Neural crest cell (in vitro differentiated cells): ENCODE measurements at places on chromosomes 3 and 15. TPM values are rescaled to one million over a fixed set of nuclear protein-coding genes. Genes with fewer than 3 reads are reported as not detected.

The TIPIN gene
- 23.4 and 23.7 TPM in 2 replicates for total RNA-seq

- peaks cover 12% of the 10 kb centered on the region for H3K27me3 ChIP-seq
- H3K27ac ChIP-seq: no peak overlapping the region
- peaks cover 6% of the 10 kb centered on the region for H3K4me1 ChIP-seq
These were observed 21.7 kb upstream of the ARHGEF3 start for GRCh38 chr3:56823421-56823926.

DNA sequence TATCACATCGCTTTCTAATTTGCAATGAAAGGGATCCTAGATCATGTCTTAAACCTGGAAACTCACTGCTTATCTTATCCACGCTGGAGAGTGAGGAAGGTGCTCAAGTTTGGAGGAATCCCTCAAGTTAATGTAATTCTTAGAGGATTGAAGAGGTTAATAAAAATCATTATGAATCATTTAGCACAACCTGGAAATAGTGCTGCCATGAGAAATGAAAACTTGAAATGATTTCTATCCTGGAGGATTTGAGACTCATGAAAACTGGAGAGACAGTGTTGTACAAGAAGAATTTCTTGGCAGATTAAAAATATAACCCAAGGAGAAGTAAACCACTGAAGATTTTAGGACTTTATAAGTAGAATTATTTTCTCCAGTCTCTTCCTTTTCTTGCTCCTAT, 125.9 kb downstream of the ADAMTS9 start:
- peaks cover 12% of the 10 kb centered on the region for H3K4me1 ChIP-seq
- no peak overlapping the region for H3K27ac ChIP-seq
- H3K4me3 ChIP-seq: no peak overlapping the region
- no peaks in the 10 kb centered on the region for H3K27me3 ChIP-seq
- no peaks in the 10 kb centered on the region for H3K36me3 ChIP-seq

GRCh38 chr3:42519568-42519962, 17.1 kb downstream of the VIPR1 start:
- no peaks in the 10 kb centered on the region for H3K27me3 ChIP-seq
- DNase-seq: no peak
- H3K36me3 ChIP-seq: no peaks in the 10 kb centered on the region
- no peak overlapping the region for H3K27ac ChIP-seq
- H3K4me3 ChIP-seq: no peak overlapping the region
- no peaks in the 10 kb centered on the region for H3K4me1 ChIP-seq

DNA sequence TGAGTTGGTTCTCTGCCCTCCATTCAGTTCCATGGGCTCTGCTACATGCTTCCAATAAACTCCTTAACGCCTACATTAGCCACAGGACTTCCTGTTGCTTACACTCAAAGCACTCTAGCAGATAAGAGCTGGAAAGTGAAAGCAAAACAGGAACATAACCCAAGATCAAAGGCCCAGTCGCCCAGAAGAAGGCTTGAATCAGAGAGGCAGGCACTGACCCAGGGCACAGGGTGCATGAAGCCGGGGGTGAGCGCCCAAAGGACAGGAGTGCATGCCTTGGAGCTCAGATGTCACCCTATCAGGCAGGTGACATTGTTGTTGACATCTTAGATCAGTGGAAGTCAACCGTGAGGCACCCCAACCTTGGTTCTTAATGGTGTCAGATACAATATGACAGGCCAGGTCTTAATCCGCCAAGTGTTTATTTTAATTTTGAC, 235.1 kb downstream of the UACA start:
- no peak overlapping the region for H3K27ac ChIP-seq
- H3K36me3 ChIP-seq: no peaks in the 10 kb centered on the region
- H3K27me3 ChIP-seq: peaks cover 2% of the 10 kb centered on the region
- no peak for DNase-seq
